ENCODE measurements at places on chromosomes 3 and 15.

DNA sequence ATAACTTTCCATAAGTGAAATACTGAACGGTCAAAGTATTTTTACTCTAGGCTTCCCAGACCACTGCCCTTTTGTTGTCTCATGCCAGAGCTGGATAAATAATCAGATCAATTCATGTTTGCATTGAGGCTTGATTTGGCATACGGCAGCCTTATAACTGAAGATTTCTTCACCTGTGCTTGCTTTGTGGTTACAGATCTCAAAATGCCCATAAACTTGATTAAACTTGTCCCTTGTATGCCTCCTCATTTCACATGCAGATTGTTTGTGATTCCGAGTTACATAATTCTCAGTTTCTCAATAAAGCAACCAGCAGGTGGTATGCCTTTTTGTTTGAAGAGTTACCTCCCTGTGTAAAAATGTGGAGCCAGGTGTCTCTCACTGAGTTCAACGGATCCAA, 211.4 kb upstream of the LRIG1 start:
- no peak for DNase-seq

- DNase-seq: no peak
Observed at GRCh38 chr3:55607844-55608243, 120.7 kb upstream of the WNT5A start.

DNA sequence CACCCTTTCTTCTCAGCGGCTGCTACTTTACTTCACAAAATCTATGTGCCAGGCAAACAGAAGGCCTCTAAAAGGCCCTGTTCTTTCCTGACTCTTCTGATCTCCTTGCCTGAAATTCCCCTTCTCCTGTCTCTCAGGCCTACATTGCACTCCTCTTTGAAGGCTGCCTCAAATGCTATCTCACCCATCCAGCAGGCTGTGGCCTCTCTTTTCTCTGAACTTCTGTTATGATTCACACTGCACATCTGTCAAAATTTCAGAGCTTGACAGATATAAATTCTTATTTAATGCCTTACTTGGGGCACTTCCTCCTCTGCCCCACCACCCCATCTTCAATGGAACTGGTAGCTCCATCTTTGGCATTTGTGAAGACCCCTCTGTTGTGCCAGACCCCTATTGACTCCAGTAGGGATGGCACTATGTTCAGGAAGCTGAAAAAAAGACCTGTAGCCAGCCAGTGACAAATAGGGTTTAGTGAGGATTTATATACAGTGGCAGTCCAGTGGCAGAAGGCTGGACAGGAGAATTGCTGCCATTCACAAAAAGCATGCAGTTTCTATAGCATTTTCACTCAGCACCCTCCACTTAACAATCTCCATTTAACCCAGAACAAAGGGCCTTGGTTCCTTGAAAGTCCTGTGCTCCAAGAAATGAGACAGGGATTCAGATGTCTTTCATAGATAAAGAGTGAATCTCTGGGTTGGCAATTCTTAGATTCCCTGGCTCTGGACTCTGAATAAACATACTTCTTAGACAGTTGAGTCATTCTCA, 415.8 kb upstream of the GRM7 start:
- DNase-seq: no peak

- no peak for DNase-seq
Observed at GRCh38 chr15:80605591-80606150, 89.4 kb upstream of the ABHD17C start.
